Fibroblast of lung (primary cell): ENCODE measurements at places on chromosomes 6 and 20. TPM values are rescaled to one million over a fixed set of nuclear protein-coding genes. Genes with fewer than 3 reads are reported as not detected.

- no peak overlapping the region for H3K27ac ChIP-seq
- DNase-seq: no peak
- H3K36me3 ChIP-seq: no peaks in the 10 kb centered on the region
- H3K4me1 ChIP-seq: no peaks in the 10 kb centered on the region
- H3K4me3 ChIP-seq: no peak overlapping the region
Observed at GRCh38 chr6:90820436-90820835, 233.6 kb upstream of the MAP3K7 start.

GRCh38 chr6:7135755-7136154, 28.0 kb downstream of the RREB1 start:
- no peaks in the 10 kb centered on the region for H3K27me3 ChIP-seq
- no peak for DNase-seq
- H3K27ac ChIP-seq: no peak overlapping the region
- no peaks in the 10 kb centered on the region for H3K36me3 ChIP-seq

DNA sequence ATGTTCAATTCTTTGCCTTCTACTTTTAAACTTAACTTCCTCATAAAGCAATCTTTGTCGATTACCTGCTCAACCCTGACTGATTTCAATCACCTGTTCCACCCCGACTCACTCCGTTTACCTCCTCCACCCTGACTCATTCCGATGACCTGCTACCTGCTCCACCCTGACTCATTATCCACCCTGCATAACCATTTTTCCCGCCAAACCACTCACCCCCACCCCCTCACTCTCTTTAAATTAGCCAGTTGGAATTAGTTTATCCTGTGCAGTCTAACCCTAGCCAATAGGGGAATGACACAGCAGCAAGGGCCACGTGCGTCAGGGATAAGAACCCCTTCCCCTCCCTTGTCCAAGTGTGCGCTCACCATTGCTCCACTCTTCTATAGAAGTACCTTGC, 56.7 kb upstream of the MRAP2 start:
- no peaks in the 10 kb centered on the region for H3K4me1 ChIP-seq
- no peak overlapping the region for H3K27ac ChIP-seq
- no peaks in the 10 kb centered on the region for H3K36me3 ChIP-seq
- H3K4me3 ChIP-seq: no peak overlapping the region
- no peak for DNase-seq
- H3K27me3 ChIP-seq: no peaks in the 10 kb centered on the region

DNA sequence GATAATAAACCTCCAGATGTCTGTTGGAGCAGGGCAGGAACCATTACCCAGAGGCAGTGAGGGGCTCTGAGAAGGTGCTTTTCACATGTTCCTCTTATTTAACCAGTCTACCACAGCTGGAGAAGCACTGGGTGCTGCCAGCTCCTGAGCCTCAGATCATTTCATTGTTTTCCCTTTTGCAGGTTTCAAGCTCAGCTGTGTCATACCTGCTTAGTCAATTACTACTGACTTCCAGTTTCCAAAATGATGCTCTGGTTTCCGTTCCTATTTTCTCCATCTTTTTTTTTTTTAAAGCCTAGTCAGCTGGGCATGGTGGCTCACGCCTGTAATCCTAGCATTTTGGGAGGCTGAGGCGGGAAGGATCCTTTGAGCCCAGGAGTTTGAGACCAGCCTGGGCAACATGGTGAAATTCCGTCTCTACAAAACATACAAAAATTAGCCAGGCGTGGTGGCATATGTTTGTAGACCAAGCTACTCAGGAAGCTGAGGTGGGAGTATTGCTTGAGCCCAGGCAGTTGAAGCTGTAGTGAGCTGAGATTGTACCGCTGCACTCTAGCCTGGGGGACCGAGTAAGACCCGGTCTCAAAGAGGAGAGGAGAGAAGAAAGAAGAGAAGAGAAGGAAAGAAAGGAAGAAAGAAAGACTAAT, 6.7 kb downstream of the FLOT1 start:
- H3K4me1 ChIP-seq: peaks cover 8% of the 10 kb centered on the region
- no peak overlapping the region for H3K27ac ChIP-seq
- H3K36me3 ChIP-seq: peaks cover 31% of the 10 kb centered on the region
- no peak for DNase-seq
- H3K4me3 ChIP-seq: no peak overlapping the region

The COL12A1 gene
- 580 and 1,023 TPM in 2 replicates for total RNA-seq

The DEFB112 gene
- not detected in 2 replicates for total RNA-seq

The KIF13A gene
- 65.0 and 114 TPM in 2 replicates for total RNA-seq
